ENCODE measurements at places on chromosomes 4 and X. TPM values are rescaled to one million over a fixed set of nuclear protein-coding genes. Genes with fewer than 3 reads are reported as not detected.

- peak; percentile 63 for DNase-seq
Observed at GRCh38 chrX:129540068-129540653, at the start of gene OCRL. OCRL (plus strand) TSS chrX:129540259; CDS start chrX:129540440, 181 bp downstream.

- peak; percentile 33 for DNase-seq
Observed at GRCh38 chr4:118282692-118283091, 70.1 kb downstream of the PRSS12 start.

GRCh38 chr4:158670975-158671664 is 567 bp downstream of the C4orf46 start:
- DNase-seq: peak; percentile 82

- no peak for DNase-seq
Observed at GRCh38 chr4:54726907-54727306, 69.2 kb downstream of the KIT start.

The ERCC6L gene
- 5.6 TPM for total RNA-seq

DNA sequence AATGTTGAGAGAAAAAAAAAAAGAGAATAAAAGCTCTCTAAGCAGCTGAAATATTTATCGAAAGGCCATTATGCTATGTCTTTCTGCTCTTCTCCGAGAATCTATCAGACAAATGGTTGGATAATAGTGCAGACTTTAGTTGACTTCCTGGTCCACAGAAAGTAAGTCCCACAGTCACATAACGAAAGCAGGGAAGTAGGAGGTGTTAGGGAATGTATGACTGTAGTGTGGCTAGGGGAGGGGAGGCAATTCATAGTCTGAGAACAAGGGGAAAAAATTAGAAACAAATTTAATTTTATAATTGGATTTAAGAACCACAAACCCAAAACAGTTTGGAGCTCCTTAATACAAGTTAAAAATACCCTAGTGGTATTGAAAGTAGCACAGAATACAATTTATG is 79.7 kb upstream of the VEGFC start:
- DNase-seq: no peak

The ERAS gene
- not detected for total RNA-seq

DNA sequence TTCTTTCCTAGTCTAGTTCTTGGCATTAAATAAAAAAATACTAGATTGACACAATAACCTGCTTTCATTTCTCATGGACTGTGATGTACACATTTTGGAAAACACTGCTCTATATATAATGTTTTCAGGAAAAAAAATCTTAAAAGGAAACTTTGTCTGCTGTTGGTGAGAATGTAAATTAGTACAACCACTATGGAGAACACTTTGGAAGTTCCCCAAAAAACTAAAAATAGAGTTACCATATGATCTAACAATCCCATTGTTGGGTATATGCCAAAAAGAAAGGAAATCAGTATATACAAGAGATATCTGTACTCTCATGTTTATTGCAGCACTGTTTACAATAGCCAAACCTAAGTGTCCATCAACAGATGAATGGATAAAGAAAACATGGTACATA is 202.3 kb downstream of the PPP3CA start:
- DNase-seq: peak; percentile 25

The RRH gene
- total RNA-seq: not detected

- DNase-seq: no peak
Observed at GRCh38 chr4:6393544-6394475, 78.6 kb downstream of the PPP2R2C start.

DNA sequence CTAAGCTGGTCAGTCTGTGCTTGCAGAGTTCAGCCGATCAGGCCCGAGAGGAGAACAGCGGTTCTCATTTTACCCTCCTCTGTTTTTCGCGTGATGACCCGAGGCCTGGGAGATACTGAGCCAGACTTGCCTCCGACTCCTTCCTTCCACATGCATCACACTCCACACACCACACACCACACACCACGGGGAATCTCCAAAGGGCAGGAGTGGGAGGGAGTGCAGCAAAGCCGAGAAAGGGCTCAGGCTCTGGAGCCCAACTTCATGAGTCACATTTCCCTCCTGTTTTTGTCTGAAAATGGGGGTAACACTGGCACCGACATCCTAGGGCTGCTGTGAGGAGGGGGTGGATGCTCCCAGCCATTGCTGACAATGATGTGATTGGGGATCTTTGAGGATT is 38.9 kb downstream of the TKTL1 start:
- DNase-seq: no peak

The PAGE2B gene
- total RNA-seq: not detected

DNA sequence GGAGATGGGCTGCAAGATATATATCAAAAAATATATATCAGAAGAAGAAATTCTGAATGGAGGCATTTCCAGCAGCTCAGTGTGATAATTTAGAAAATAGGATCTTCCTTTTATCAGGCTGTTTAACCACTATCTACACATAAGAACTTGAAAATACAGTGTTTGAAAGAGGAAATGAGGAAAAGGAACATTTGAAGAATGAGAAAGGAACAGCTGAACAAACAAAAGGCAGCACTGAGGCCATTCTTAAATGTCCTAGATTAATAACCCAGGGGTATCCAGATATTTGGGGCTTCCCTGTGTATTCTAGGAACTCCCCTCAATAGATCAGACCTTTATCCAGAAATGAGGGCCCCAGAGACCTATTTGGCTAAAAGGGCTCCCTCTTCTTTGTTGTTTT is 4.1 kb downstream of the SLC39A8 start:
- DNase-seq: no peak

The CNKSR2 gene
- total RNA-seq: 4.7 TPM

The PRAF2 gene
- total RNA-seq: 15.1 TPM

DNA sequence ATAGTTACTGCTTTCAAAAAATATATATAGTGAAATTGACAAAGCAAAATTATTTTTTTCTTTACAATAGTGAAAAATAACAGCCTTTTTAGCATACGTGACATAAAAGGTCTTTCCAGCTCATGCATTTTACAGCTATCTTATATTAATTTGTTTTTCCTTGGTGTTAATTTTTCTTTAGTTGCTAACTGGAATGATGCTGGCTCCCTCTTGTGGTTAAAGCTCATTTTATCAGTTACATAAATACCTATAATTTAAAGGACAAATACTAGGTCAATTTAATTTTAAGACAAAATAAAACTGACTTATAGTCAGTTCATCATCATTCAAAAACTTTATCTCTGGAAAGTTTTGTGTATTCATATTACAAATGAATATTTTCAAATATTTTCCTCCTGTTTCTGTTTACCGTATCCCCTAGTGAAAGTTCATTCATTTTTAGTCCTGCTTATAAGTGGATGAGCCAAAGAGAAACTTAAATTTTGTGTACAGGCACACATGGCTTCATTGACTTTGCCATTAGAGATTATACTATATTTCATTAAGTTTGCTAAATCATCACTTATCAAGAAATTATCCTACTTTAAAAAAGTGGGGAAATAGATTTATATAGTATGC is 9.9 kb upstream of the ANAPC4 start:
- DNase-seq: peak; percentile 70

The CABS1 gene
- not detected for total RNA-seq

- DNase-seq: peak; percentile 46
Observed at GRCh38 chr4:173420324-173420752, 21.4 kb upstream of the SCRG1 start.

GRCh38 chr4:134812611-134813010 is 611.0 kb upstream of the PABPC4L start:
- DNase-seq: no peak

- no peak for DNase-seq
Observed at GRCh38 chr4:142549248-142549647, 296.9 kb downstream of the INPP4B start.

The PRSS12 gene
- total RNA-seq: 19.3 TPM

DNA sequence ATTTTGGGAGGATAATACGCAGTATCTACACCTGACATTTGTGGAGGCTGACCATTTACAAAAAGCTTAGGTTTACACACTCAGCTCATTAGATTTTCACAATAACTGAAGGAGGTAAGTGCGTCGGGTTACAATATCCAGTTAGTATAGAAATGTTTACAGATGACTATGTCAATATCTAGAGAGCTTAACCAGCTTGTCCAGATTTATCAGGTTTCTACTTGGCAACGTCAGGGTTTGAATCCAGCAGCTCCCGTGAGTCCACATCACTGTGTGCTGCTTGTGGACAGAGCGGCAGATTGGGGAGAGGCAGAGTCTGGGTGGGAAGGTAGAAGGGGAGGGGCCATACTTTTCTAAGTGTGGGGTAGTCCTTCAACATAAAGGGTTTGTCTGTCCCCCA is 28.3 kb downstream of the ARHGAP10 start:
- no peak for DNase-seq

GRCh38 chr4:87213421-87214075 is 6.9 kb downstream of the KLHL8 start:
- peak; percentile 71 for DNase-seq

The BST1 gene
- 19.9 TPM for total RNA-seq

DNA sequence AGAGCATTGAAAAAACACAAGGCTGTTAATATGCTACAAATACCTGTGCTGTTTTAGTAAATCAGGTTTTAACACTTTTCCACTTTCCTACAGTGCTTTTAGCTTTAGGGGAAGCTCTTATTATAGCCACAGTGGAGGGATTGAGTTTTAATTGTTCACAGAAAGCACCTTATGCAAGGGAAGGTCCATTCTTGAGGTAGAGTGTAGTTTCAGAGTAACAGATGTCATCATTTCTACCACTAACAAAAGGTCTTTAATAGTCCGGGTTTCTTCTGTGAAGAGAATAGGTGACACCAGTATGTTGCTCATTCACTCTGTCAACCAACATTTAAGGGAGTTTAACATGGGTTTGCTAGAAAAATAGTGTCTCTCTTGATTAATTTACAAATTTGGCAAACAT is 104.4 kb downstream of the STIM2 start:
- DNase-seq: no peak

GRCh38 chrX:81355436-81355835 is 153.5 kb downstream of the SH3BGRL start:
- DNase-seq: no peak

The STEEP1 gene
- total RNA-seq: 26.8 TPM

- peak; percentile 2 for DNase-seq
Observed at GRCh38 chr4:54746218-54746617, 88.5 kb downstream of the KIT start.

The BMP3 gene
- total RNA-seq: not detected

DNA sequence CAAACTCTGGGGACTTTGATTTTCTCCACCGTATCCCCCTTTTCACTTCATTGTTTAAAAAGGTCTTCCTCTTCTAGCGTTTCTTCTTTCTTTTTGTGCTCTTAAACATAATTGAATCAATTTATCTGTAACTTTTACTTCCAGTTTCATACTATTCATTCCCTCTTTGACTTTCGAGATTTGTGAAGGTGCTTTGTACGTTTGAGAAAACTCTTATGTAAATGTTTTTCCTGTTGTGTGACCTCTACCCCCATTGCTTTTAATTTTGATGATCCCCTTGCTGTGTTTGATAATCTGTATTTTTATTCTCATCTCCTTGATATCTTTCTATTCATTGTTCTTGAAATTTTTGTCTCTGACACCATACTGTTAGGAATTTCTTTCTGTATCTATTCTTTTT is 4.8 kb downstream of the USP38 start:
- DNase-seq: no peak

The TAF9B gene
- total RNA-seq: 41.5 TPM

The MID1 gene
- 16.4 TPM for total RNA-seq

The FAM47E gene
- 0.86 TPM for total RNA-seq

- DNase-seq: no peak
Observed at GRCh38 chr4:24831637-24832036, 36.3 kb downstream of the SOD3 start.

GRCh38 chr4:181271116-181271640 is 972.0 kb upstream of the TENM3 start:
- DNase-seq: no peak

DNA sequence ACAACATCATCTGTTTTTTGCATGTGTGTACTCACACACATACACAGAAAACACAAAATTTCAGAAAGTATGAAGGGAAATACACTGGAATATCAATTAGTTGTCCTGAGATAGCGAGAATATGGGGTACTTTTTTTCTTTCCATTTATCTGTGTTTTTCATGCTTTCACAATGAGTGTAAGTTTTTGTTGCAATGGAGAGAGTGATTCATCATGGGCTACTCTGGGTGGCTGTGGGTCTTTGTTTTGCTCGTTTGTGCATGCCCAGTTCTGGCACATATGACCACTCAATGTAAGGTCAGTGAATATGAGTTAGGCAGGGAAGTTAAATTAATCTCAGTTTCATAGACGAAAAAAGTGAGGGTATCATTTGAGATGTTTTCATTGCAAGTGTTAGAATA is 26.9 kb downstream of the XK start:
- DNase-seq: peak; percentile 3

The GLUD2 gene
- 1.9 TPM for total RNA-seq

DNA sequence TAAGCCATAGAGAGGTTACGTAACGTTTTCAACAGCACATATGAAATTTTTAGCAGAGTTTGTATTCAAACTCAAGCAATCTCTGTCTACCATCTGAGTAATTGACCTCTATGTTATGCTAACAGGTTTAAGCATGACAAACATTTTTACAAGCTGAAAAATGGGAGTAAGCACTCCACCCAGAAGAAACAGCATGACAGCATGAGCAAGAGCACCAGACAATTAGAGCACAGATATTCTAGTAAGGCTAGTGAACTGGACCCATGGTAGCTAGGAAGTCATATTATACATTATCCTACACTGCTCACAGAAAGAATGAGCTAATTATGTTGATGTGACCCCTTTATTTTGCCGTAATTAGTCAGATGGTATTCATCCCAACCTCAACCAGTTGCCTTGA is 200.5 kb downstream of the PABPC4L start:
- peak; percentile 28 for DNase-seq

GRCh38 chr4:106340774-106341173 is 24.4 kb downstream of the AIMP1 start:
- DNase-seq: no peak

GRCh38 chr4:40240040-40240653 is 43.3 kb downstream of the RHOH start:
- DNase-seq: peak; percentile 32

DNA sequence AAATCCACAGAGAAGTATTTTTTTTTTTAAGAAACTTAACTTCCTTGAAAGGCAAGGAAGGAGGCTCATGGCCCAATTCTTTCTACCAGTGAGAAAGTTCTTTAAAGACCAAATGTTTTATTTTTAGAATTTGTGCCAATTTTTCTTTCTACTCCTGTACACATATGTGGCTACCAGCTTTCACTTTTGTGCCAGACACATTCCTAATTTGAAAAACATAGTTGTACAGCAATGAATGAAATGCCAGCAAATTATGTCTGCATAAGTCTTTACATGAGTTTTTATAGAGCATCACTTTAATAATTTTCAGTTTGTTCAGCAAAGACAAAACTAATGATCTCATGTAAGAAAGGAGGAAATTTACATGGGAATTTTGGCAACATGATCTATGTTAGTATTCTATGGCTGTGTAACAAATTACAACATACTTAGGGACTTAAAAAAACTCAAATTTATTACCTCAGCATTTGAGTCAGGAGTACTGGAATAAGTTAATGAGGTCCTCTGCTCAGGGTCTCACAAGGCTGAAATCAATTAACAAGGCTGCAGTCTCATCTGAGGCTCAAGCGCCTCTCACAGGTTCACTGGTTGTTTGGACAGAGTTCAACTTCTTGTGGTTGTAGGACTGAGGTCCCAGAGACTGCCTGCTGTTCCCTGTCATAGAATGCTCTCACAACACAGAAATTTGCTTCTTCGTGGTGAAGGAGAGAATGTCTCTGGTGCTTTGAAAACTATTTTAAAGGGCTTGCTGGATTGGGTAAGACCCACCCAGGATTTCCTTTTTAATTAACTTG is 678.2 kb upstream of the FAM241A start:
- peak; percentile 20 for DNase-seq

GRCh38 chr4:12126474-12126873 is 697.8 kb upstream of the HS3ST1 start:
- no peak for DNase-seq

- DNase-seq: peak; percentile 8
Observed at GRCh38 chrX:54785901-54786300, 12.2 kb downstream of the ITIH6 start.

GRCh38 chrX:123830309-123830708 is 29.5 kb upstream of the XIAP start:
- no peak for DNase-seq
